ENCODE measurements at places on chromosomes 1 and 21.

GRCh38 chr1:31376375-31377134, 3.7 kb upstream of the FABP3 start:
- peaks cover 11% of the 10 kb centered on the region for H3K4me1 ChIP-seq
- no peaks in the 10 kb centered on the region for H3K36me3 ChIP-seq
- H3K27ac ChIP-seq = no peak overlapping the region
- H3K4me3 ChIP-seq = no peak overlapping the region

DNA sequence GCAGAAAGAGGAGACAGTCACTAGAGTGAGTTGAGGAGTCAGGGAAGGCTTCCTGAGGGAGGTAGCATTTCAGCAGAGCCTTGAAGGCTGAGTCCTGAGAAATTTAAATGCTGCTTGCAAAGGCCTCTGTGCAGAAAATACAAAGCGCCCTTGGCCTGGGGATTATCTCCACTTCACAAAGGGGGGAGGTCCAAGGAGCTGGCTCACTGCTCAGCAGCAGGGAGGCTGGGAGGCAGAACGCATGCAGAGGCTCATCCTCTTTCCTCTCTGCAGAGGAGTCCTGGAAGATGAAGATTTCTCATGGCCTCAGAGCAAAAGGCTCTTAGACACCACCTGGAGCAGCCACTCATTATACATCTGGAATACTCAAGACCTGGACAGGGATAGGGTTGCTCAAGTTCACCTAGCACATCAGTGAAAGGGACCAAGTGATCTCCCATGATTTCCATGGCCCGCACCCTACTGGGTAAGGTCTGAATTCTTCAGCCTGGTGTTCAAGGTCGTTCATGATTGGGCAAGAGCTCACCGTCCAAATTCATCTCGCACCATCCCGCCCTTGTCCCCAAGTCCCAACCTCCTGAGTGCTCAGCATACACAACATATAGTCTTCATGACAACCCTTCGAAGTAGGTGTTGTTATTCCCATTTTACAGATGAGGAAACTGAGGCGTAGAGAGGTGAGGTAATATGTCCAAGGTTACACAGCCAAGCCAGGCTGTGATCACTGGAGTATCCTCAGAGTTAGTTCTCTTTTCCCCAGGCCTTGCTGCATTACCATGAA, 9.0 kb downstream of the SLC1A7 start:
- no peak for DNase-seq
- no peaks in the 10 kb centered on the region for H3K4me1 ChIP-seq

- peak overlapping the region; percentile 99 for H3K27ac ChIP-seq
- H3K4me1 ChIP-seq = peaks cover 29% of the 10 kb centered on the region
- H3K4me3 ChIP-seq = peak overlapping the region; percentile 79
- H3K27me3 ChIP-seq = no peaks in the 10 kb centered on the region
- peaks cover 11% of the 10 kb centered on the region for H3K36me3 ChIP-seq
These were observed 1.4 kb downstream of the PI4KB start for GRCh38 chr1:151325646-151326429.

DNA sequence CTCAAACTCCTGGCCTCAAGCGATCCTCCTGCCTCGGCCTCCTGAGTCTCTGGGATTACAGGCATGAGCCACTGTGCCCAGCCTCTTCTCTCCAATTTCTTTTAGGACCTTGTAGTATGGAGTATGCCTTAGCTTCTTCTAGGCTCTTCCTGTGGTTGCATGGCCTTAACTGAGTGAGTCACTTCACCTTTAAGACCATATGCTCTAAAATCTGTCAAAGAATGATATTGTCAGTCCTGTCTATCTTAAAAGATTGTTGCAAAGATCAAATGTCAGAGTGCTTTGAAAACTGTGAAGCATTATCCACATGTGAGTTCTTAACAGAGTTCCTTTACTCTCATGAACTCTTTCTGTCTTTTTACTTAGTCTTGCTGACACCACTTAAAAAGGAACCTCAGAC, 37.2 kb downstream of the ATP2B4 start:
- no peak overlapping the region for H3K4me3 ChIP-seq
- peaks cover 8% of the 10 kb centered on the region for H3K36me3 ChIP-seq
- DNase-seq = no peak
- peak overlapping the region; percentile 68 for H3K27ac ChIP-seq
- H3K4me1 ChIP-seq = peaks cover 93% of the 10 kb centered on the region
- H3K27me3 ChIP-seq = no peaks in the 10 kb centered on the region

- no peak overlapping the region for H3K4me3 ChIP-seq
- no peak for DNase-seq
- no peaks in the 10 kb centered on the region for H3K4me1 ChIP-seq
- H3K27me3 ChIP-seq = peaks cover 26% of the 10 kb centered on the region
- no peak overlapping the region for H3K27ac ChIP-seq
These were observed 73.1 kb downstream of the PRKAB2 start for GRCh38 chr1:147099192-147099591.

GRCh38 chr1:178490136-178490535, 6.6 kb downstream of the CLEC20A start:
- H3K4me1 ChIP-seq = peaks cover 26% of the 10 kb centered on the region
- H3K27me3 ChIP-seq = no peaks in the 10 kb centered on the region
- no peak overlapping the region for H3K4me3 ChIP-seq
- DNase-seq = no peak
- H3K36me3 ChIP-seq = no peaks in the 10 kb centered on the region

DNA sequence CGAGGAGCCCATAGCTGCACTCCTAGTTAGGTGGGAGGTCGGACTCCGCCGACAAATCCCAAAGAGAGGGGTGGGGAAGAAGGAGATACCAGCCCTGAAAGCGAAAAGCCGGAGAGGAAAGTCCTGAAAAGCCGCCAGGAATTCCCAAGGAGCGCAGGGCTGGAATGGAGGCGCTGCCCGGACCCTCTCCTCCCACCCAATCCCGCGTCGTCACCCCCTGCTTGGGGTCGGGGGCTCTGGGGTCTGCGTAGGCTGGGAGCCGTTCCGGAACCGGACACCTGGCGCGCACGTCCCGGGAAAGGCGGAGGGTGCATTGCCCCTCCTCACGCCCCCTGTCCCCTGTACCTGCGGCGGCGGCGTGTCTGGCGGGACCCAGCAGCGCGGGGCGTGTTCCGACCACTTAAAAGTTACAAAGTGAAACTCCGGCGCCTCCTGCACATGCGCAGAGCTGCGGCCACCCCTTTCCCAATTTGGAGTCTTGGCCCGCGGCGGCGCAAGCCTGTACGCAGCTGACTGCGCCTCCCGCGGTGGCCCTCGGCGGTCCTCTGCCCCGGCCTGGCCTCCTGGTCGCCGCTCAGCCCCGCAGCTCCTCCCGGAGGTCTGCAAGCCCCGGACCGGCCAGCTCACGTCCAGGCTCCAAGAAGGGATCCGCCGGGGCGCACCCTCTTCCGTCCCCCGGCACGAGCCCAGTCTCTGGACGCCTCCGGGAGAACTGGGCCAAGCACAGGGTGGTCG, at the start of gene TMEM63A:
Gene TMEM63A, minus strand, starts transcription at position 422 of the 735 bp plus-strand sequence. CDS start 4,800 bp downstream, outside the sequence.
- peak within 1 kb of the TSS; percentile 98 for H3K4me3 ChIP-seq
- peaks cover 42% of the 10 kb centered on the region for H3K4me1 ChIP-seq
- H3K27ac ChIP-seq = peak within 1 kb of the TSS; percentile 95
- DNase-seq = peak; percentile 97
- H3K27me3 ChIP-seq = no peaks in the 10 kb centered on the region

Data from heart right ventricle (tissue), 16 donors.